ENCODE measurements at places on chromosomes 5 and 9.

DNA sequence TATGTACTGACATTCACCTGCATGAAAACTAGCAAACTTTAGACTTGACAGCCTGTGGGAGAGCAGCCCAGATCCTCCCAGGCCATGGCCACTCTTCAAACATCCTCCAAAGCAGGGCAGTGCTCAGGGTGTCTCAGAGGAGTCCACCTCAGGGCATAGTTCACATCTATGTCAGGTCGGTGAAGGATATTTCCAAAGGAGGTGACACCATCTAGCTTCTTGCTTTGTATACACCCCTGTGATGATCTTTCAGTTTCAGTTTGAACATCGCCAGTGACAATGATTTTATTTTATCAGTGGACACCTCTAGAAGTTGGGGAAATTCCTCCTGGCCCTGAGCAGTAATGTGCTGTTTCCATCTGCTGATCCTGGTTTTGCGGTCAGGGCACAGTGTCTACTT, 20.1 kb downstream of the CDK20 start:
- DNase-seq: no peak

DNA sequence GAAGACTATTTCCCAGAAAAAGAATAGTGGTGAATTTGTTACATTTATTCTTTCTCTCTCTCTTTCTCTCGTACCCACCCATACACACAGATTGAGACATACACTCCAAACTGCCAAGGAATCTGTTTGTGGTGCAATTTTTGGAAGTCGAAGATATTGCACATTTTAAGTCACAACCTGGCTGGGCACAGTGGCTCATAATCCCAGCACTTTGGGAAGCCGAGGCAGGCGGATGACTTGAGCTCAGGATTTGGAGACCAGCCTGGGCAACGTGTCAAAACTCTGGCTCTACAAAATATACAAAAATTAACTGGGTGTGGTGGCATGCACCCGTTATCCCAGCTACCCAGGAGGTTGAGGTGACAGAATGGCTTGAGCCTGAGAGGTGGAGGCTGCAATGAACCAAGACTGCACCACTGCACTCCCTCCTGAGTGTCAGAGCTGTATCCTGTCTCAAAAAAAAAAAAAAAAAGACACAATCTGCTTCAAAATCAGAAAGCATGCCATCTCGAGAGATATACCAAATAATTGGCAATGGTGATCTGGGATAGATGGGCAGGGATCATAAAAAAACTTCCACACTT, 19.2 kb upstream of the PLIN2 start:
- DNase-seq: no peak

GRCh38 chr9:75891277-75891741, 836 bp downstream of the PCSK5 start:
- DNase-seq: peak; percentile 11

DNA sequence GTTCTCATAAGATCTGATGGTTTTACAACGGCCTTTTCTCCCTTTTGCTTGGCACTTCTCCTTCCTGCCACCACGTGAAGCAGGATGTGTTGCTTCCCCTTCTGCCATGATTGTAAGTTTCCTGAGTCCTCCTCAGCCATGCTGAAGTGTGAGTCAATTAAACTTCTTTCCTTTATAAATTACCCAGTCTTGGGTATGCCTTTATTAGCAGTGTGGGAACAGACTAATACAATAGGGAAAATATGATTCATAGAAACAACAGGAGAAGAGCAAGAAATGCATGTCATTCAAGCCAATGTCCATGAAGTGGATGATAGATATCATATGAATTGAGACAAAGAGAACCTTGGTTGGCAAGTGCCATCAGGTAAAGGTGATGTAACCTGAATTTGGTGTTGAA, 128.3 kb upstream of the HAPLN1 start:
- DNase-seq: peak; percentile 33

- DNase-seq: no peak
These were observed 22.0 kb upstream of the FGFR4 start for GRCh38 chr5:177064500-177065277.

GRCh38 chr5:113319256-113320053, 115.3 kb downstream of the TSSK1B start:
- no peak for DNase-seq

- peak; percentile 0 for DNase-seq
These were observed 3.1 kb downstream of the GEMIN5 start for GRCh38 chr5:154934881-154935280.

DNA sequence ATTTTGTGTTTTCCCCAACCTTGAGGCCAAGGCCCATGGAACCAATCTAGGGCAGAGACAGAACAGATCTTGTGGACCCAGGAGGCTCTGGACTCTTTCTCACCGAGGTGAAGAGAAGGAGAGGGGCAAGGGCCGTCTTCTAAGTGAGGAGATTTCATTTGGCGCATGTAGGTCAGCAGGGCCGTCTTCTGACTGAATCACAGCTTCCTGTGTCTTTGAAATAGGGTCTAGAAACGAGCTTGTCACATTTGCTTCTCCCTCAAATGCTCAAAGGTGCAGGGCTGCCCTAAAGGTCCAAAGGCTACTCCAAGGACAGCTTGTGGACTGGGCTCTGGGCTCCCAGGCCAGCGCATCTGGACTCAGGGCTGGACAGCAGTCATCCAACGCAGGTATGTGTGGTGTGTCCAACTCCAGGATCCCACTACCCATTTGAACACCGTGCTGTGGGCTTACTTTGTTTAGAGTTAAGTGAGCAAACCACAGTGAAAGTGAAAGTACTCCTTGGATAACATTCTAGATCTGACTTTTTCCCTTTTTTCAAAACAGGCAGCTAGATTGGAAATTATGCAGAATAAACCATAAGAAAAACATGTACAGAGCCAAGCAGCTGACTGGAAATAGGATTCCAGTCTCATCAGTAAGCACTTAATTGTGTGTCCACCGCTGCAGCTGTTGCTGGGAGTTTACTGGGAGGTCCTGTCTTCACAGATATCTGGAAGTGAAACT, 357.0 kb downstream of the GADD45G start:
- no peak for DNase-seq

DNA sequence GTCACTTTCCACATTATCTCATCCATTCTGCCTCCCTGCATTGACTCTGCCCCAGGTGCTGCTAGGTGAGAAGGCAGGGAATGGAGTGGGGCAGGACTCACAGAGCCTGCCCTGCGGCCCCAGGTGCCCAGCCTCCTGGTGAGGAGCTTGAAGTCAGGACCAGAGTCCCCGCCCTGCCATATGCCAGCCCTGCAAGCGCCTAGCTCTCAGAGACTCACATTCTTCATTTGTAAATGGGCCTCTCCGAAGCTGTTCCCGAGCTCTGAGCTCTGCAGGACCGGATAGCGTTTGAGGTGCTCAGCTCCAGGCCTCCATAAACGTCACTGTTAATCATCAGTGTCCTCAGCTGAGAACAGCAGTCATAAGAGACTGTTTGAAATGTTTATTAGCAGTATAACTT, 75.1 kb upstream of the STXBP1 start:
- no peak for DNase-seq

DNA sequence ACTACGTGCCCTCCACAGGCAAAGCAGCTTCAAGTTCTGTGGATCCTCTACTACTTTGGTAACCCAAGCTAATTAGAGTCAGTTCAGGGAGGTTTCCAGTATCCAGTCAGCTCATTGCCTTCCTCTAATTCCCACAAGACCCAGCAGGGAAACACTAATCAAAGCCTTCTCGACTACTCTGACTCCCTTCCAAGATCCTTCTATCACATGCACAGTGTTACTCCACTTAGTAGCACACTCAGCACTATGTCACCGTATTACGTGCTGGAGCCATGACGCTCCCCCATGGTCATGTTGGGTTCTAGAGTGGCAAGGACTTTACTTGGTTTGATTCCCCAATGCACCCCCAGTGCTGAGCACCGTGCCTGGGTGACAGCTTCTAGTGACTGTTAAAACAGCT, 53.0 kb downstream of the DCP2 start:
- DNase-seq: no peak

- DNase-seq: no peak
These were observed 167.7 kb upstream of the RPS23 start for GRCh38 chr5:82445726-82446335.

DNA sequence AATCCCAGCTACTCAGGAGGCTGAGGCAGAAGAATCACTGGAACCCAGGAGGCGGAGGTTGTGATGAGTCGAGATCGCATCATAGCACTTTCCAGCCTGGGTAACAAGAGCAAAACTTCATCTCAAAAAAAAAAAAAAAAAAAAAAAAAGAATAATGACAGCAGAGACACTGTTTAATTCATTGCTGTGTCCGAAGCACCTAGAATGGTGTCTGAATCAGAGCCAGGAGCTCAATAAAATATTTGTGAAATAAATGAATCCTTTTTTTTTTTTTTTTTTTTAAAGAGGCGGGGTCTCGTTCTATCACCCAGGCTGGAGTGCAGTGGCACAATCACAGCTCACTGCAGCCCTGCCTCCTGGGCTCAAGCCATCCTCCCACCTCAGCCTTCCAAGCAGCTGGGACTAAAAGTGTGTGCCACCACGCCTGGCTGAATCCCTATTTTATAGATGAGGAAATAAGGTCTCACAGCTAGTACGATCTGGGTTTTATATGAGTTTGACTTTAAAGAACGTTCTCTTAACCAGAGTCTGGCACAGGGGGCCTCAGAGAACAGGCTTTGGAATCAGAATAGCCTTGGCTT, 47.8 kb downstream of the THOC3 start:
- DNase-seq: no peak

DNA sequence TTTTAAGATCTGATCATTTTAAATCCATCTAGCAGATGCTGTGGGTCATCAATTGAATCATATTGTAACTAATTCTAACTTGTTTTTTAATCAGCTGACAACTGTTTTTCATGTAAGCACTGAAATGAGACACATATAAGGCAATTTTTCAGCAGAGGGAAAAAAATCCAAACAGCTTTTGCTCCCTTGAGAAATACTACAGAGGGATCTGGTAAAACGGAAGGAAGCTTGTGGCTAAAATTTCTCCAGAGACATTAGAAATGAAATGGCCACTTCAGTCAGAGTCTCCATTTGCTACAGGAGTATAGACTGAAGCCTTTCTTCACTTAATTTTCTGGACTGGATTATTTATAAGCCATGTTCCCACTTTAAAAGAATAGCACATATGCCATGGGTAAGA, 385.9 kb downstream of the MAN2A1 start:
- DNase-seq: no peak

GRCh38 chr9:125745018-125745417, 2.2 kb upstream of the PBX3 start:
- no peak for DNase-seq

GRCh38 chr5:107428303-107428813, 242.4 kb downstream of the EFNA5 start:
- no peak for DNase-seq

DNA sequence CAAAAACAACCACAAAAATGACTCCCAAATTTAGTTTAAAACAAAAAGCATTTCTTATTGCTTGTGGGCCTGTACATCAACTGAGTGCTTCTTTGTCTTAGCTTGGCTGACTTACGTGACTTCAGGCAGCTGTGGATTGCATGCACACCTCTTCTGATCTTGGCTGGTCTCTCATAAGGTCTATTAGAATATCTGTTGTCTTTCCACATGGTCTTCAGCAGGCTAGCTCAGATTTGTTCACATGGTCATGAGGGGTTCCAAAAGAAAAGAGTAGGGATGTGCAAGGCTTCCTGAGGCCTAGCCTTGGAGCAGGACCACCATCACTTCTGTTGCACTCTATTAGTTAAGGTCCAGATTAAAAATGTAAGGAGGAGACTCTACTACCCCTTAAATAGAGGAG, 120.1 kb downstream of the LRRC70 start:
- no peak for DNase-seq

GRCh38 chr9:79233542-79233941, 338.2 kb upstream of the TLE4 start:
- DNase-seq: peak; percentile 6

- no peak for DNase-seq
These were observed 16.5 kb upstream of the RLN2 start for GRCh38 chr9:5321058-5321457.

GRCh38 chr5:135376961-135377624, 21.9 kb downstream of the MACROH2A1 start:
- peak; percentile 59 for DNase-seq

DNA sequence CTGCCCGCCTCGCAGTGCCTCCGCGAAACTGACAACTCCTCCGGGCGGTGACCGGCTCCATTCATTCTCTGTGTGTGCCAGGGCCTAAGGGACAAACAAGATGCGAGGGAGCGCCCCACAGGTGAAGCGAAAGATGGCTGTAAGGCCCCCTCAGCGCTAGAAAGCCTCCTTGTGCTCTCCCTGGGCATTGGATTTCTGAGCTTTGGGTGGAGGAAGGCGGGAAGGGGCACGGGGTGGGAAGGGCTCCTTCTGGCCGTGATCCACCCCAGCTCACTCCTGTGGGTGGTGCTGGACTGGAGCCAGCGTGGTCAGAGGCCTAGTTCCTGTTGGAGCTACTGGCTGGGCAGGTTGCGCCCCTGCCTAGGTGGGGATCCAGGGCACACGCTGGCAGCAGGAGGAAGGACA, 943 bp downstream of the GALNT12 start:
- DNase-seq: no peak

DNA sequence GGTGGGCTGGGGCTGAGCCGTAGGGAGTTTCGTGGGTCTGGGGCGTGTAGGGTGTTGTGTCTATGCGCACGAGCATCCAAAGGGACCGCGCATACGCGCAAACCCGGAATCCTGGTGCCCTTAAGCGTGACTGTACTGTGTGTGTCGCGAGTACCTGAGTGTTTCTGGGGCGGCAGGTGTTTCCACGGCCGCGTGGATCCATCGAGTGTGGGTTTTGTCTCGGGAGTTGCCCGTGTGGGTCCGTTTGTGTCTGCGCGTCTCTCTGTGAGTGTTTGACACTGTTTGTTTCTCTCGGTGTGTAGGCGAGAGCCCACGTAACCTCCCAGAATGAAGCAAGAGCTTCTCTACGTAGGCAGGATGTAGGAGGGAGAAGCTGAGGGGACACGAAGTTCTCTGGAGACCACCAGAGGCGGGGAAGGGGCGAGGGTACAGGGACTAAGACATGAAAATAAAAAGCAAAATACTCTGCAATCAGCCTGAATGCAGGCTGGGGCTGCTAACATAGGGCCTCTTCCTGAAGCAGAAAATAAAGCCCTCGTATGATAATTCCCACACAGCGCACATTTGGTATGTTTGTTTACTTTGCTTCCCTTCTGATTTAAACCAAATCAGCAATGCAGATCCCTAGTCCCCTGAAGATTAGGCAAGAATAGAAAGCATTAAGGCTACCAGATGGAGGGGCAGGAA, 588 bp upstream of the BRINP1 start:
- DNase-seq: no peak

DNA sequence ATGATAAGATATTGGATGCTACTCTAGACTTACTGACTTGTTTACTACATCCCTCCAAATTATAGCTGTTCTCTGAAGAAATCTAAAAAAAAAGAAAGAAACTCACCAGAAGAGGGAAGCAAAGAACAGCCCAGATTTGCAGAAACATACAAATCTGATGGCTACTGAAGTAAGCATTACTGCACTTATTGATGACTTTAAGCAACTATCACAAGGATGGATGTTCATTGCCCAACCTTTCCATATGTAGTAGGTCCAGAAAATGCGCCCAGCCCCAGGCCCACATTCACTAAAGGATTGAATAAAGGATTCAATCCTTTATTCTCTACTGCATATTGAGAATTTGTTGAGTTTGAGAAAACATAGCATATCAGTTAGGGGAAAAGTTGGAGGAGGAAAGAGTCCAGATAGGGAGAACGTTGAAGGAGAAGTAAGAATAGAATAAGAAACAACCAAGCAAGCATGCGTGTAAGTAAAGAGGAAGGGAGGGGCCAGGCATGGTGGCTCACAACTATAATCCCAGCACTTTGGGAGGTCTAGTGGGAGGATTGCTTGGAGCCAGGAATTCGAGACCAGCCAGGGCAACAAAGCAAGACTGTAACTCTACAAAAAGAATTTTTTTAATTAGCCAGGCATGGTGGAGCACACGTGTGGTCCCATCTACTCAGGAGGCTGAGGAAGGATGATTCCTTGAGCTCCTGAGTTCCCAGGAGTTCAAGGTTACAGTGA, 33.8 kb upstream of the DTWD2 start:
- DNase-seq: peak; percentile 75
